Central memory CD8-positive, alpha-beta T cell (primary cell): ENCODE measurements at places on chromosomes 11 and 22.

GRCh38 chr11:13434247-13435205 lies 28.5 kb downstream of the BTBD10 start:
- DNase-seq: no peak

- DNase-seq: no peak
These were observed 85.0 kb upstream of the RCN1 start for GRCh38 chr11:32005786-32006416.

DNA sequence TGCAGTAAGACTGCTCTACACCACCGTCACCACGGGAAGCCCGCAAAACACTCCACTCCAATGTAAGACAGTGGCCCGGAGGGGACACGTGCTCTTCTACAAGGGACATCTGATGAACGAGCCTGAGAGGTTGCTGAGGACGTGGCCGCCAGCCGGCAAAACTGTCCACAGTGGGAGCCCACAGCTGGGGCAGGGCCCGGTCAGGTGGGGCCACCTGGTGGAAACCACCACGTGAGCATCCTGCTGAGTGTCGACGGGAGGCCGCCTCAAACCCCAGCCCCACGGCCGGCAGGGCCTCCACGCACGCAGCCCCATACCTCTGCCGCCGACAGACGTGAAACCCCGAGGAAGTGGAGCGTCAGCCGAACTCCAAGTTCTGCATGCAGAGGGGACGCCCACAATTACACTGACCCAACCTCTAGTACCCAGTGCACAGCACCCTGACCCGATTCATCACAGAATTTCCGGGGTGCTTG lies 42.6 kb downstream of the BRD1 start:
- no peak for DNase-seq

- DNase-seq: no peak
These were observed 37.5 kb downstream of the MPPED1 start for GRCh38 chr22:43449205-43449830.

- no peak for DNase-seq
These were observed 14.4 kb downstream of the DCDC1 start for GRCh38 chr11:31355131-31355530.

- no peak for DNase-seq
These were observed 34.7 kb upstream of the TOLLIP start for GRCh38 chr11:1344056-1344635.

DNA sequence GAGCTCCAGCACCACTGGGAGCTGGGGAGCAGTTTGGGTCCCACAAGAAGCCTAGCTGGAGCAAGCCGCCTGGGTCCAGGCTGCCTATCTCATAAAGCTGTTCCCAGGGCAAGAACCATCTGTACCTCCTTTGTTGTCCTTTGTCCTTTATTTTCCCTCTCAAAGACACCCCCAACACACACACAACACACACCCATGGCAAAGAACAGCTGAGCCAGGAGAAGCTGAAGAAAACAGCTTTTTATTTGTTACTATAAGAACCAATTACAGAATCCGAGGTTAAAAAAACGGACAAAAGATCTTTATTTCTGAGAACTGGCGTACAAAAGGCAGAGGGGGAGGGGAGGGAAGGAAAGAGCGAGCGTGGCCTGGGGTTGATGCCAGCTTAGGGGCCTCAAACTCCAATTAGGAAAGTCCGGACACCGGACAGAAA lies 1.7 kb upstream of the TUT1 start:
- no peak for DNase-seq

DNA sequence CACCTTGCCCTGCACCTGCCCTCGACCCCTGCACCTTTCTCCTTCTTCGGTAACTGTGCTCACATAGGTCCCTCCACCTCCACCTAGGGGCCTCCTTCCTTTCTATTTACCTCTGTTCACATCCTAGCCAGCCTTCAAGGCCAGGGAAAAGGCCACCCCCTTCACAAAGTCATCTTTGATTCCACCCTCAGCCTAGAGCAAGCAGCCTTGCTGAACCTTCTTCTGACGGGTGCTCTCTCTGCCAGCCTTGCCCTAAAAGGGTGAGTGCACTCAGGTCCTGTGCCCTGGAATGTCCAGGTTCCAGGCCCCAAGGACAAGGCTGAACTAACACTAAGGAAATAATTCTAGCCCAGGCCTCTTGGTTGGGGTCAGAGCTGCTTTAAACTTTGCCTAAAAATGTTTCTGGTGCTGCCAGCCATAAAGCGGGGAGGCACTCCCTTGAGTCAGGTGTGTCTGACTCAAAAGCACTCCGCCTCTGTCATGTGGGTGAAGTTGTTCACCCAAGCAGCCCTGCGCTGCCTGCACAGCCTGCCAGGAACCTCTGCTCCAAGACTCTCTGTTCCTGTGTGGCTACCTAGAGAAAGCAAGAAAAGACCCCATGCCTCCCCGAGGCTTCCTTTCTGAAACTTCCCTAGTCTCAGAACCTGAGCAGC lies 9.2 kb upstream of the FAM83F start:
- no peak for DNase-seq

DNA sequence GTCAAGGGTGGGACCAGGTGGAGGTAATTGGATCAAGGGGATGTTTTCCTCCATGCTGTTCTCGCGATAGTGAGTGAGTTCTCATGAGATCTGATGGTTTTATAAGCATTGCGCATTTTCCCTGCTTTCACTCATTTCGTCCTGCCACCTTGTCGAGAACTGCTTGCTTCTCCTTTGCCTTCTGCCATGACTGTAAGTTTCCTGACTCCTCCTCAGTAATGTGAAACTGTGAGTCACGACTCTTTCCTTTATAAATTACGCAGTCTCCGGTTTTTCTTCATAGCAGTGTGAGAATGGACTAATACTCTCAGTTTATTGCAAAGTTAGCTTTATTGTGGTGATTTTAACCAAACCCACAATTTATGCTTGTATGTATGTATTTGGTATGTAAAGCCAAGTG lies 878.5 kb upstream of the ANO3 start:
- DNase-seq: no peak

DNA sequence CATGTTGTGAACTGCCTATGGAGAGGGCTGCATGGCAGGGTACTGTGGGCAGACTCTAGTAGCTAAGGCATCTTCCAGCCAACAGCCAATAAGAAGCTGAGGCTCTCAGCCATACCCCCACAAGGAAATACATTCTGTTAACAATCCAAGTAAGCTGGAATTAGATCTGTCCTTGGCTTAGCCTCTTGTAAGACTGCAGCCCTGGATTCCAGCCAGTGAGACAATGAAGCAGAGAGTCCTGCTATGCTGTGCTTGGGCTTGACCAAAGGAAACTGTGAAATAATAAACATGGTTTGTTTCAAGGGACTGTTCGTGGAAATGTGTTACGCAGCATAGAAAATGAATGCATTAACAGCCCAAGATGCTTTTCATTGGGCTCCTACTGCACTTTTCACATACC lies 1097.4 kb upstream of the CCDC90B start:
- no peak for DNase-seq

GRCh38 chr11:75639762-75640181 lies 29.1 kb downstream of the MAP6 start:
- no peak for DNase-seq

GRCh38 chr22:44797181-44797725 lies 44.9 kb downstream of the ARHGAP8 start:
- no peak for DNase-seq

DNA sequence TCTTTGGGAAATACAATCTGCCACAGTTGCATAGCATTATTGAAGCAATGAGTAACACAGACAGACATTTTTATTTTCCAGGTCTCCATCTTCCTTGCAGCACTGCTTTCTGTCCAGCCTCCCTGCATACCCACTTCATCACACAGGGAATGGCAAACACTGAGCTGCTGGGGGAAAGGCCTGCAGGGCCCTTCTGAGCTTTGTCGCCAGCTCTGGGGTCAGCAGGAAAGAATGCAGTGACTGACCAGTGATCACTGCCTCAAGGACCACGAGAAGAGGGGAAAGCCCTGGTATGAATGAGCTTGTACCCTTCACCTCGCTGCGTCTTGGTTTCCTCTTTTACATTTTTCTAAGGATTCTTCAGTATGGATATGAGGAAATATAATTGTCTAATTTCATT lies 21.3 kb upstream of the MICAL2 start:
- no peak for DNase-seq

DNA sequence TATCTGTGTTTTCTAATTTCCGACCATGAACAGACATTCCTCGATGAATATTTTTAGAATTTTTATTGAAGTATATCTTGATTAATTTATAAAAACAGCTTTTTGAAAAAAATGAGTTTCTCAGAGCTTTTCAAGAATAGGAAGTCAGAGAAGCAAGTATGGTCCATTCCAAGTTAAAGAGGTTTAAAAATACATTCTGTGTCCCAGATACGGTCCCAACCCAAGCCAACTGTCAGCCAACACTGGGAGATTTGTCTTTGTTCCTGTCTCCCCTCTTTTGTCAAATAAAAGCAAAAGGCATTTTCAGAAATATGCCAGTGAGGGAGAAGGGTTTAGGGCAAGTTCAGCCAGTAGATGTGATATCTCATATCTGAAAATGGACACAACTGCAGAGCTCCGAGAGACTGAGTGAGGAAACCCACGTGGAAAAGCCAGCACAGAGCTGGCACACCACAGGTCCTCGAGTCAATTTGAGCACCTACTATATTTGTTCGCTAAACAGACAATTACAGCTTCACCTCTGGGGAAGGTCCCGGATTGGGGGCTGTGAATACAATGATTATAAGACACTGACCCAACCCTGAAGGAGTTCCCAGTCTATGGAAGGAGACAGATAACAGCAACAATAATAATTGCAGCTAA lies 59.8 kb downstream of the C11orf91 start:
- DNase-seq: no peak

DNA sequence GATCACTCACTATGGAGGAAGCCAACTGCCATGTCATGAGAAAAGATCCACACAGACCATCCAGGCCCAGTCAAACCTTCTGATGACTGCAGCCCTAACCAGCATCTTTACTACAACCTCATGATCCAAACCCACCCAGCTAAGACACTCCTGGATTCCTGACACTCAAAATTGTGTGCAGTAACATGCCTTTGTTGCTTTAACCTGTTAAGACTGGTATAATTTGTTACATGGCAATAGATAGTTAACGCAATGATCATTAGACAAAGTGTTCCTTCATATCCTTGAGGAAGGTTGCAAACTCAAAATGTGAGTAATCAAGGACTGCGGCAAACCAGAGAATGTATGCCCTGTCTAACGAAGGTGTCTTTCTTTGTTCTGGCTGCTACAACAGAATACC lies 47.1 kb upstream of the CSNK2A3 start:
- no peak for DNase-seq

GRCh38 chr11:14346303-14346955 lies 12.6 kb downstream of the RRAS2 start:
- DNase-seq: no peak

GRCh38 chr22:25658633-25659032 lies 83.4 kb upstream of the MYO18B start:
- no peak for DNase-seq

DNA sequence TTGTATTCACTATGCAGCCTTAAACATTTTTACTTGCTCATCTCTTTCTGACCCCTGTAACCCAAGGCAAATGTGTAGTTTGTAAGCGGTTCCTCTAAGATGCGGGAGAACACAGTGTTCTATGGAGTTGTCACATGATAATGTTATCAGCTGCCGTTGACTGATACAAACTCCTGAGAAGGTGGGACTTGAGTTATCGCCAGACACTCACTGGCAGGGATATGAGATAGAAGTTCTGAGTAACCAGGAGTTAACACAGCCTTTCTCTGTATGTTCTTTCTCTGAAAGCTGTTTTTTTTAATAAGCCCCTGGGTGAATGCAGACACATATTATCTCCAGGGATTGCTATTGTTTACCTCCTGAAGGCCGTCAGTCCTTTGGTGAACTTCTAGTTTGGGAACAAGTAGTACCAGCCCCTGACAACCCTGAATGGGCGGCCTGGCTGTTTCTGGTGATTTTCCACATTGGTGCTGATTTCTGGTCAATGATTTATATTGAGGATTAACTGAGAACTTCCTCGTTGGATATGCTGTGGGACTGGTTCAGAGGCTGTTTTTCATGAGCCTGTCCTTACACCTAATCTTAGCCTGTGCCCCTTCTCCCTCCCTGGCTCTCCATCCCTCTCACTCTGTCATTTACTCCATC lies 155.3 kb upstream of the RASSF10 start:
- DNase-seq: no peak

GRCh38 chr11:71302534-71302909 lies 50.1 kb upstream of the SHANK2 start:
- DNase-seq: no peak

DNA sequence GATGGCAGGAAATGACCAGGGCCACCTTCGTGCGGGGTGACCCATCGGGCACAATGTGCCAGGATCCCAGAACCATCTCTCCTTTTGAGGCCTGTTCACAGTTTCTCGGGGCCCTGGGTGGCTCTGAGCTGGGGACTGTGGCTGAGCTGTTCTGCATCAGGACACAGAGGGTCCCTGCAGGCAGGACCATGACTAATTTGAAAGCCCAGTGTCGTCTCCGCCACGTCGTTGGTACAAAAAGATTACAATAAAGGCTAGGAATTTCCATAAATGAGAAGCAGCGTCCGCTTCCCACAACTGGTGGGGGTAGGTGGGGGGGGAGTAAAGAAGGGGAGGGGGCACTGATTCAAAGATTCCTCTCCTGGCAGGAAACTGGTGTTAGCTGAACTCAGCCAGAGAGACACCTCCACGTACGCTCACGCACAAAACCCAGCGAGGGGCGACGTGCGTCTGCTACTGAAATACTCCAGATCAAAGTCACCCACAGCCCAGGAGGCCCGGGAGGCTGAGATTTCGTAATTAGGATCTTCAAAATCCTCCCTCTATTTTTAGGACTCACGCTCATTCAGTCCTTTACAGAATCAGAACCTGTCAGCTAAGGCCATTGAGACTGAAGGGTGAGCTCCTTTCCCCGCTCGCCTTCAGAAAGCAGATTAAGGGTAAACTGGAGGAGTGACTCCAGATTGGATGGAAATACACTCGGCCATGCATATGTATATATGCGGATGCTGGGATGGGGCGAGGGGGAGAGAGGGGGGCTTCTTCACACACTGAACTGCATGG lies 11.0 kb downstream of the MN1 start:
- DNase-seq: no peak

- DNase-seq: no peak
These were observed 991 bp upstream of the OSM start for GRCh38 chr22:30267382-30268302.

DNA sequence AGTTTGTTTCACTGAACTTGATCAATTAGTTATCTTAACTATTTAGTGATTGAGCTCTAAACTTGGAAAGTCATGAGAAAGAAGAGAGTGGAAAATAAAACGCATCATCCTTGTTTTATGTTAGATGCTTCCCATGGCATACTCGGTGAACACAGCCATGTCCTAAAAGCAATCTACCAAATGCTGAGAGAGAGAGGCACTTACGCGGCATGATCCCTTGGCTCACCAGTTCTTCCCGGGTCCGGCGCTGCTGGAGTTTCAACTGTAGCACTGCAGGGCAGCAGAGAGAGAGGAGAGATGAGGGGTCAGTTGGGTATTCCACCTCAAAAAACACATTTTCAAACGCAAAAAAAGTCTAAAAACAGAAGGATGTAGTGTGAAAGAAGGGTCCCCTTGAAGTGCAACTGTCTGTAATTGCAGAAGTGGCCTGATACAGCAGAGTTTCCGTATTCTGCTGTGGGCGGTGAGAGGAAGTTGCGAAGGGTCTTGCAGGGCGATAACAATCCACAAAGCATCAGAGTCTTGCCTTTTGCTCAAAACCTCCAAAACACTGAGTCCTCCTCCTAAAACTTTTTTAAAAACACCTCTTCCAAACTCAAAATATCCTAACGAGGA lies 92.7 kb downstream of the SGSM3 start:
- DNase-seq: no peak

- DNase-seq: no peak
These were observed 186.6 kb upstream of the MTNR1B start for GRCh38 chr11:92782806-92783205.
